ENCODE measurements at places on chromosomes 5 and 9.

DNA sequence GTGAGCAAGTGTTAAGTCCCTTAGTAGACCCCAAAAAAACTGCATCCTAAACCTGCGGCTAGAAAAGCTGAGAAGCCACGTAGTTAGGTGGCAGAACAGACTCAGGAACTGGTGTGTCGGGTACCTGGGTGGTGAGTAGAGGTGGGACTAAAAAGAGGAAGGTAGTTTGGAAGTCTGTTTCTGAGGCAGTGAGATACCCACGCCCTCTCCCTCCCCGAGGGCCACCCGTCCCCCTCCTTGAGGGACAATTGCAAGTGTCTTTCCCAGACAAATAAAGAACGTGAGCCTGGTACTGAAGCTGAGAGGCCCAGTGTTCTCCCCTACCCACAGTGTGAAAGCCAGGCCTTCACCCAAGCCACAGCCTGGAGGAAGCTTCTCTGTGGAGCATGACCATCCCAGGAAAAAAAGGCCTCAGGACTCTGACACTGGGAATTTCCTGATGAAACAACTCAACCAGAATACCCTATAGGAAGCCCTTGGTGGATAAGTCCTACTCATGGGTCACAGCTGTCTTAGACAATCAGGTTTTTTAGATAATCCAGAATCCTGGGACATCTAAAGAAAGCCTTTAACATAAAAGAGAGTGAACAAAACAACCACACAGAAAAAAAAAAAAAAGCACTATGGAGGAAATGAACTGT lies 7.0 kb upstream of the CD74 start:
- no peak for DNase-seq

- no peak for DNase-seq
Observed at GRCh38 chr9:92764381-92764987, at the start of gene BICD2. Gene BICD2 (minus strand): TSS chr9:92764833. CDS start chr9:92764744, 89 bp downstream.

DNA sequence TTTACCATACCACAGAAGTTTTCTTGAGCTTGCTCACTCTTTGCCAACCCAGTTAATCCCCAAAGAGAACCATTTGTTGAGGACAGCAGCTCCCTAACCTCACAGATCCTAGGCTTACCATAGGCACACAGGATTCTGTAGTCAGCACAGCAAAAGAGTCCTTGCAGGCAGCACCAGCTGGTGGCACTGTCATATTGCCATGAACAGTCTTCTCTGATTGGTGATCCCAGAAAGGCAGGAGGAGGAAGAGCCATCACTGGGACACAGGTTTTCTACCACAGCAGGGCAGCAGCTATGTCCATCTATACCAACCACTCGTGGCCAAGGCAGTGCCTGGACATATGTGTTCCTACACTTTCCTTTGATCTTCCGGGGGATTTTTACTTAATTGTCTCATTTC lies 297.1 kb upstream of the CD180 start:
- peak; percentile 65 for DNase-seq

GRCh38 chr9:89219637-89220036 lies 41.0 kb upstream of the SHC3 start:
- DNase-seq = no peak

DNA sequence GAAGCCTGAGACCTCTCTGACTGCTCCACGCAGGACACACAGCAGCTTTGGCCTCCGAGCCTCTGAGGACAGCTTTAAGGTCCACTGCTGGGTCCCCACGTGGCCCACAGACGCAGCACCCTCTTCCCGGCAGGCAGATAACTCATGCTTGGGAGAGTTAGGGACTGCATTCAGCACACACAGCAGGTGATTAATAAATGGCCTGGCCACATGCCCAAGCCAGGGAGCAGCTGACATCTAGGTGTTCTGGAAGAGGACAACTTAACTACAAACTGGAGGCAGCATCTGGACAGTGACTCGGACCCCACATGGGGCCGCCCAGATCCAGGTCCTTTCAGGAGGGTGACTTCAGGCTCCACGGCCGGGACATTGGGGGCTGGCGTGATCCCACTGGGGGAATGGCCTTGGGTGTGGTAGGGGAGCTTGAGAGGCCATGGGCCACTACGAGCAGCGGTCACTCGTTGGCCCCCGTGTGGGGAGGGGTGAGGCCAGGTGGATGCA lies 11.3 kb downstream of the NINJ1 start:
- peak; percentile 72 for DNase-seq

DNA sequence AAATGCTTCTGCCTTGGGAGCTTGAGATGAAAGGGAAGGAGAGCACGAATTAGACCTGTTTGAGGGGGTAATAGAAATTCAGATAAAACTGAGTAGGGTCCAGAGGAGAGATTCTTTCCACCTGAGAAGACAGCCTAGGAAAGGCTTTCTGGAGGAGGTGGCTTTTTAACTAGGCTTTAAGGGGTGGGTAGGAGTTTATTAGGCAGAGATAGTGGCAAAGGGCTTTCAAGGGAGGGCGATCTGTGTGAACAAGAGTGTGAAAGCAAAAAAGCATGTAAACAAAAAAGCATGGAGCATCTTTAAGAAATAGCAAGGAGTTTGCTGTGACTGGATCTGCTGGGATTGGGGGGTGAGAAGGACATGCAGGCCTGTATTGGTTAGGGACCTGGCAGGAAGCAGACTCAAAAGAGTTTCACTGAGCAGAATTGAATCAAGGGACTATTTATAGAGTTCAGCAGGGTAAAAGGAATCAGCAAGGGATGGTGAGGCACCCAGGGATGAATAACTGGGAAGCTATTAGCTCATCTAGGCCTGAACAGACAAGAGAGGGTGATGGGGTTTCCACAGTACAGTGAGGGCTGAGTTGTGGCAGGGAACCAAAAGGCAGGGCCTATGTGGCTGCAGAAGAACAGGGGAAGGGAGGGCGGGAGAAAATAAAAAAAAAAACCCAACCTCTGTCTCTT lies 18.8 kb downstream of the SLC1A1 start:
- no peak for DNase-seq

DNA sequence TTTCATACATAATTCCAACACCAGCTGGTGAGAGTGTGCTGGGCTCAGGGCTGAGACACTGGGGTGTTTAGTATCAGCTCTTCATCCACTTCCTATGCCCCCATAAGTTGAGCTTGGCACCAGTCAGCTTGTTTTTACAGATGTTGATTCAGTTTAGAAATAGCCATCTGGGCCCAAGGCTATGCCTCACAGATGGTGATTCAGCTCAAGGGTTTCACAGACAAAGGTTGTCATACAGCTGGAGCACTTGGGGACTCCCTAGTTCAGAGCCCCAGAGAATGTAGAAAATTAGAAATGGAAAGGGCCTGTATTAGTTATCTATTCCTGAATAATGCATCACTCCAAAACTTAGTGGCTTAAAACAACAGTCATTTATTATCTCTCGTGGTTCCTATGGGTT lies 10.3 kb upstream of the CRHBP start:
- DNase-seq = no peak

DNA sequence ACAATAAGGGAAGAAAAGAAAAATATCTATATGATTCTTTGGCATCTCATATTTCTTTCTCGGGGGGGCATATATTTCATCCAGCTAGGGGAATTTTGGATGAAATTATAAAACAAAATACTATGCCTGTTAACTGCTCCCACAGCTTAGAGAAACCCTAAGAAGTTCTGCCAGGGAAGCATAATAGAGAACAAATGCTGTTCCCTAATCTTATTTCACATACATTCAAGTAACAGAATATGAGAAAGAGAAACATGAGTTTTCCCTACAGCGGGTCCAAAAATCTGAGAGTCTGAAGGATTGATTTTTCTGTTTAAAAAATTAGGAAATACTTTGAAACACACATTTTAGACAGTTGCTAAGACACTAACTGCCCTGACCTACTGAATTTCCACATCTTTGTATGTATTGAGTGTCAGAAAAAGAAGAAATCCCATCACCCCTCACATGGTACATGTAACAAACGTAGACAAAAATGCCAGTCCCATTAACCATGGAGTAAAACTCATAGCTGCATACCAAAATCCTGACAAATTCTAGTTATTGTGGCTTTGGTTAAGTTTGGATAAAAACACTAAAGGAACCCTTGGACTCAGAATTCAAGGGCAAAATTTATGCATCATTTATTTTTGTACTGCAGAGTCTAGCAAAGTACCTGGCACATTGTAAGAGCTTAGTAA lies 620.2 kb upstream of the DMAC1 start:
- DNase-seq = no peak

DNA sequence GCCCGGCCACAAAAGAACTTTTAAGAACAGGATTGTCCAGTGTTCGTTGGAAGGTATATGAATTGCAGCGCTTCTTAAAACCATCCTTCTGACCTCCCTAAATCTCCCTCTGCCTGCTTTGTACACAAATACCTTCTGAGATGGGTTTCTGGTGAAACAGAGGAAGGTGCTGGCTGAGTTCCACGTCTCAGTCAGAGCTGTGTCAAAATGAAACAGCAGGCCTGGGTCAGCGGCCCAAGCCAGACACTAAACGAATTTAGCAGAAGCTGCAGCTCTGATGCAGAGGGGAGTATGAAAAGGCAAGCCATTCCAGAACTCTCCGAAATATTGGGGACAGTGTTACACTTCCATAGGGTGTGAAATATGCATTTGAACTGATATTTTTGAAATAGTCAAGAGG lies 37.8 kb upstream of the CRB2 start:
- no peak for DNase-seq

DNA sequence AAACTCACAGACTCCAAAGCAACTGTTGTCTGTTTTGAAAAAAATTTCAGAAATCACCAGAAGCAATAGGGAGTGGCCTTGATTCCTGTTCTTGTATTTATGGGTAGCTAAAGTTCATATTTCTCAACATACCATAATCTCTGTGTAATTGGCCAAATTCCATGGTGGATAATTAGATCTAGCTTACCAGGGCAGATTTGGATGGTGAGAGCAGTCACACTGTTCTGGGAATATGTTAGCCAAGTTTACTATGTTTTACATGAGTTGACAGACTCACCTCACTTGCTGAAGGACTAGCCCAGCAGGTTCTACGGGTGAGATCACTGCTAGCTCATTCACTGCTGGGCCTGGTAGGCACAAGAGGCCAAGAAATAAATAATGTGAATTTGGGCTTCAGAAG lies 32.7 kb upstream of the CDKN2B start:
- no peak for DNase-seq

GRCh38 chr9:78533500-78533899 lies 236.6 kb downstream of the PSAT1 start:
- no peak for DNase-seq

- no peak for DNase-seq
Observed at GRCh38 chr9:129505270-129505902, 115.5 kb downstream of the C9orf50 start.

GRCh38 chr9:18795947-18796671 lies 236.9 kb downstream of the SAXO1 start:
- DNase-seq = no peak

DNA sequence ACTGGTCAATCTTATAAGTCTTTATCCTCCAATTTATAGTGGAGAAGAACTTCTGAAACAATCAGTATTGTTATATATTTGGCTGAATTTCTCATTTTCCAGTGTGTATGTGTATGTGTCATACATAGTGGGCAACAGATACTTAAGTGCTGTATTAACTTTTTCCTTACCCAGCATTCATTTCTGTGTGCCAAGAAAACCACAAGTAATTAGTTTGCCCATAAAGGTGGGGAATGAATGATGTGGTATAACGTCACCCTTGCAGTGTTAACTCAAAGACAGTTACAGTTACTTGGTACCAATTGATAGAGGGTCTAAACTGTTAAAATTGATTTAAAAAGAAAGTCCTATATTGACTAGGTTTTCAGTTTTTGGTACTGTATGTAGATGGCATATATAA lies 2.0 kb downstream of the OGN start:
- no peak for DNase-seq

- DNase-seq = no peak
Observed at GRCh38 chr9:77969083-77969482, 62.5 kb downstream of the GNAQ start.

DNA sequence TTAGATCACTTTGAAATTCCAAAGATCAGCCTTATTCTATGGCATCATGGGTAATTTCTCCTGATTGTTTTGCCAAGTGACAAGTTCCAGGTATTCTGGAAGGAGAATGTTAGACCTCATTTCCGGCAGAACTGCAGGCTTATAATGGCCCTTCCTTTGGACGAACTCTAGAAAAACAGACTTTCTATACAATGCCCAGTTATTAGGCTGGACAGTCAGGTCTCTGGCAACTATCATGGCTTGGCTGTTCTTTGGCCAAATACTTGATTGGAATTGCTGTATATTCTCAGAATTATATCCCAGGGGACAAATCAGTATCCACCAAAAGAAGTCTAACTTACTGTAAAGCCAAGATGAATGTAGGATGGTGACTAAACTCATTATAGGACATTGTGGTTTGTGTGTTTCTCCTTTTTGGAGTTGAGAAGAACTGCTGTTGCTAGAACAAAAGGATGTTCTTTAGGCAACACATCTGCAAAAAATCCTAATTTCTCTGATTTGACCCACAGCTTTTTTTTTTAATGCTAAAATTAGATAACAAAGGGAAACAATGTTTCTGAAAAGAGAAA lies 69.0 kb downstream of the ADAMTSL1 start:
- DNase-seq = no peak

DNA sequence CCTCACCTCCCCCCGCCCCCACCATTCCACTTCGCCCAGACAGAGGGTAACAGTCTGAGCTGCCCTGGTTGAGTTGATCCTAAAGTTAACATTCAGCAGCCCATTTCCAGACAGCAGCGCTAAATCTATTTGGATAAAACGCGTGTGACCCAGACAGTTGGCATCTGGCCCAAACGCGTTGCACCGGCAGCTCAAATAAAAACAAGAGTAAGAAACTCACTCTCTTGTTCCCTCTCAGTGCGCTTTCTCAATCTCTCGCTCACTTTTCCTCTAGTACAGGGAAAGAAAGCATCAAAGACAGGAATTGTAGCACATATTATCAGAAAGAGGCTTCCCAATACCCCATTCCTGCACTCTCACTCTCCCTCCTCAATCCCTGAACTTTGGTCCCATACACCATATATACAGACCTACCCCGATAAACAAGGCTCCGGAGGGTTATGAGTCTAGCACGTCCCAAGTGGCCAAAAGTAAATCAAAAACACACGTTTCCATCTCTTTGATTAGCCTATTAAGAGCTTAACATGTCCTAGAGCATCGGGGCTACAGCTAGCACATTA lies 1.3 kb downstream of the ADAMTS6 start:
- DNase-seq = peak; percentile 87

- DNase-seq = peak; percentile 78
Observed at GRCh38 chr9:112174965-112175795, at the start of gene SUSD1. Gene SUSD1 (minus strand): TSS chr9:112175297. CDS start chr9:112175235, 62 bp downstream.

DNA sequence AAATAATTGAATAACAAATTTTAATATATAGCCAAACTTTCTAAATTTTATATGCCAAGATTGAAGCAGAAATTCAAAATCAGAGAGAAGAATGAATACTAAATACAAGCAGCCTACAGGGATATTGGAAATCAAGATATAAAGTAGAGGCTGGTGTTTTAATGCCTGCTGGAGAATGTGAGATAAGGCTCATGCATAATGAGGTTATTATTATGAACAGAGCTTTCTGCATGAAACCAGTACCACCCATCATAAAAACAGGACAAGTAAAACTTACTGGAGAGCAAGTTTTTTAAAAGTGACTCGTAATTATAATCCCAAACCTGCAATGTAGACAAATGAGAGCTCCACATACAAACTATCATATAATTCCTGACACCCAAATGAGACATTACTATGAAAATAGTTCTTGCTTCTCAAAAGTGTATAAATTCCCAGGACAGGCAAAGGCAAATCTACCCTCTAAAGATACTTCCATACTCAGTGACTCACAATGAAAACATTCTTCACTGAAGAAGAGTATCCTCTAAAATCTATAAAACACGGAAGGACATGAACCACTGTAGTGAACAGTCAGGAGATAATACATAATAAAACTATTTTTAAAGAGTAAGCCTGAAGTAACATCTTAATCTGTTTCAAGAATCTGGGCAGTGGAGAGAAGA lies 532.0 kb upstream of the GRAMD2B start:
- DNase-seq = no peak

GRCh38 chr5:173771121-173771724 lies 116.9 kb upstream of the CPEB4 start:
- no peak for DNase-seq

- no peak for DNase-seq
Observed at GRCh38 chr5:179253730-179254129, 91.5 kb downstream of the ADAMTS2 start.

Data from posterior cingulate gyrus (tissue), 11 donors.